ENCODE measurements at places on chromosomes 12 and 14. TPM values are rescaled to one million over a fixed set of nuclear protein-coding genes. Genes with fewer than 3 reads are reported as not detected.

The STX2 gene
- total RNA-seq, result 29.5 TPM

DNA sequence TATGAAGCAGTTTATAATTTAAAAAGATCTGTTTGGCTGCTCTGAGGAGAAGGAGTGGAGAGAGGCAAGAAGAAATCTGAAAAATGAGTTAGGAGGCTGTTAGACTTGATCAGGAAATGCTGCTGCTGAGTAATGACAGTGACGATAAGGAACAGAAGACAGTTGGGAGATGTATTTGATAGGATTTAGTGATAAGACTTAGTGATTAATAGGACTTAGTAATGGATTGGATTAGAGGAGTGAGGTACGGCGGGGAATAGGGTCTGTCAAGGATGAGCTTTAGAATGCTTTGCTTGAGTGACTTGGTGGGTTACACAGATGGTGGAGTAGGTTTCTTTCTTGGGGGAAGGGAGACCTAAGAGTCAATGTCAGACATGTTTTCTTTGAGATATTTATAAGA lies 31.7 kb downstream of the UNC79 start:
- H3K36me3 ChIP-seq, result no peaks in the 10 kb centered on the region
- no peak for DNase-seq
- H3K4me3 ChIP-seq, result no peak overlapping the region
- no peaks in the 10 kb centered on the region for H3K4me1 ChIP-seq
- H3K27me3 ChIP-seq, result no peaks in the 10 kb centered on the region

DNA sequence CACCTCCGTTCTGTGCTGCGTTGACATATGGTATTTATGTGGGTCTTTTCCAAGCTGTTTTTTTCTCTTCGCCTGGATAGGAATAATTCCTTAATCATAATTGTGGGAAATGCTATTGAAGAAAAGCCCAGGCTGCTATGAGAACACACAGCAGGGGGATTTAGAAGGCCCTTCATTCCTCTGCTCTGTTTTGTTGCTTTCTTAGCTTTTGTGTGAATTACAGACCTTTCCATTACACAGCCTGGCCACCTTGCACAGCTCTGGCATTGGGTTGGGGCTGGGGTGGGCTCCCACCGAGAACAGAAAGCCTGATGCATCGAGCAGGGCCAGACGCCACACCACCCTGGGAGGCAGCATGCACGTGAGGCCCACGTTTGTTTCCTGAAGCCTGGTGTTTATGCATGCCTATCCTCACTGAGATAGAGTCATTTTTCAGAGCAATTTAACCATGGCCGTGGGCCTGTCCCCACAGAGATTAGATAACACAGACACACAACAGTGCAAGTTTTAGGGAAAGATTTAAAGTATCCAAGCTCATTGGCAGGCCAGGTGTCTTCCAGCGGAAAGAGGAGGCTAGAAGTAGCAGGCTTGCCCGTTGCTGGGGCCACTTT lies 287.6 kb upstream of the PWP1 start:
- DNase-seq, result no peak
- H3K27ac ChIP-seq, result no peak overlapping the region
- no peaks in the 10 kb centered on the region for H3K36me3 ChIP-seq
- peaks cover 3% of the 10 kb centered on the region for H3K4me1 ChIP-seq
- H3K27me3 ChIP-seq, result no peaks in the 10 kb centered on the region

The PDE6H gene
- total RNA-seq, result not detected

The FSCB gene
- not detected for total RNA-seq

The MED13L gene
- total RNA-seq, result 179 TPM

DNA sequence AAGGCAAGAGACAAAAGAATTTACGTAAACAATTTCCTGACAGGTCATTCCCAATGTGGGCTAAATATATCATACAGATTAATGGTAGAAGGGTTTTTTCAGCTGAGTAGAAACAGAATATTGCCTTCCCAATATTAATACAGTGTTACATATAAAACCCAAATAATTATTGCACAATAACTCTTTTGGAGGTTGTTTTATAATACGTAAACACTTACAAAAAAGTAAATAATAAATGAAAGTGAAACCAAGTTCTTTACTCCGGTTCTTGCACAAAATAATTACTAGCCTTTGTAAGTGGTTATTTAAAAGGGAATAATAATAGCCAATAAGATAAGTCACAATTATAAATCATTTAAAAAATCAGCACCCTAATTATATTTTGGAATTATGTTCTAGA lies 118.6 kb upstream of the SSTR1 start:
- no peaks in the 10 kb centered on the region for H3K36me3 ChIP-seq
- no peaks in the 10 kb centered on the region for H3K27me3 ChIP-seq
- peak; percentile 37 for DNase-seq
- H3K27ac ChIP-seq, result peak overlapping the region; percentile 58

DNA sequence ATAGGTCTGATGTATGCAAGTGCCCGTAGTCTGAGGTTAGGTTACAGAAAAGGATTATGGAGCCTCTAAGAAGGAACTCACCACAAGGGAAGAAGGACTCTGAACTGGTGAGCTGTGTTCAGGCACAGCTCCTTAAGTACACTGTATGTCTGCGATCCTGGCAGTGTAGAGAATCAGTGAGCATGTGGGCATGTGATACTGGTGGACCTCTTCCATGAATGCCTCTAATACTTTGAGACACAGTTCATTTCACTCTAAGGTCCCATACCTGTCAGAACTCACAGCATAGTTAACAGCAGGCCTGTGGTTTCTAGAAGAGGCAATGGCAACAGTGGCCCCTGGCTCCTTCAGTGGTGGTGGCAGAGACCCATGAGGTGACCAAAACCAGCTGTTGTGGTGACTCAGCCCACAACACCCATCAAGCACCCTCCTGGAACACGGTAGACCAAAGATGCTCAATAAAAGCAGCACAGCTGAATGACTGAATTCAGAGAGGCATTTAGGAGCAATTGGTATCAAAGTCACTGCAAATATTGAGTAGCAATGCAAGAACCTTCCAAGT lies 6.9 kb upstream of the OR6J1 start:
- no peaks in the 10 kb centered on the region for H3K36me3 ChIP-seq
- H3K4me3 ChIP-seq, result no peak overlapping the region
- DNase-seq, result no peak
- H3K27ac ChIP-seq, result no peak overlapping the region
- H3K27me3 ChIP-seq, result no peaks in the 10 kb centered on the region
- H3K4me1 ChIP-seq, result no peaks in the 10 kb centered on the region

- H3K36me3 ChIP-seq, result no peaks in the 10 kb centered on the region
- no peak for DNase-seq
- no peaks in the 10 kb centered on the region for H3K27me3 ChIP-seq
- no peak overlapping the region for H3K4me3 ChIP-seq
- H3K4me1 ChIP-seq, result no peaks in the 10 kb centered on the region
Measured at GRCh38 chr14:78534141-78534540, 364.0 kb downstream of the NRXN3 start.

The RASSF9 gene
- not detected for total RNA-seq

The KRT81 gene
- not detected for total RNA-seq

GRCh38 chr12:120376416-120376815 lies 7.5 kb upstream of the MSI1 start:
- H3K4me1 ChIP-seq, result no peaks in the 10 kb centered on the region
- H3K27me3 ChIP-seq, result peaks cover 22% of the 10 kb centered on the region

The STXBP6 gene
- not detected for total RNA-seq

DNA sequence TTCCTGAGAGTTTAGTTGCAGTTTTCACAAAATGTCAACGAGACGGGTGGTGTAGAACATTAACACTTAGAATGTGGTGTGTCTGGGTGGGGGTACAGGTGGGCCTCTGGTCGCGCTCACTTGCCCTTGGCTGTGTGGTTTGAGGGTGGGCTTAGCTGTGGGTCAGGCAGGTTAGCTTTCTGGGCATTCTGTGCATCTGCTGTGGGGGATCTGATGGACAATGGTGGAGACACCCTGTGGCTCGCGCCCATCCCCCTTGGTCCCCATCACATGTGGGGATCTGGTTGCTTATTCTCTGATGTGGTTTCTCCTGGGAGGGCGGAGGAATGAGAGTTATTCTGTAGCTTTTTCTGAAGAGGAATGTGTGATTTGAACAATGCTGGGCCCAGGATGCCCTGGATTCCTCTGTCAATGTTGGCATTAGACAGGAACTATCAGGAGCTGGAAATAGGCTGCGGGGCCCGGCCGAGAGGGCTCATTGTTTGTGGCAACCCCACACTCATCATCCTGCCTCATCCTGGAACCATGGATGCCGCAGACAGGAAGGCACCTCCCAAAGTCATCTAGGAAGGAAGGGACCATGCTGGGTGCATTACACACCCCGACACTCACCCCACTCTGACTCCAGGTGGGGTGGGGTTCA lies 101.6 kb downstream of the TSPAN9 start:
- no peak for DNase-seq
- H3K4me1 ChIP-seq, result no peaks in the 10 kb centered on the region
- H3K4me3 ChIP-seq, result no peak overlapping the region
- H3K27ac ChIP-seq, result no peak overlapping the region
- no peaks in the 10 kb centered on the region for H3K36me3 ChIP-seq

DNA sequence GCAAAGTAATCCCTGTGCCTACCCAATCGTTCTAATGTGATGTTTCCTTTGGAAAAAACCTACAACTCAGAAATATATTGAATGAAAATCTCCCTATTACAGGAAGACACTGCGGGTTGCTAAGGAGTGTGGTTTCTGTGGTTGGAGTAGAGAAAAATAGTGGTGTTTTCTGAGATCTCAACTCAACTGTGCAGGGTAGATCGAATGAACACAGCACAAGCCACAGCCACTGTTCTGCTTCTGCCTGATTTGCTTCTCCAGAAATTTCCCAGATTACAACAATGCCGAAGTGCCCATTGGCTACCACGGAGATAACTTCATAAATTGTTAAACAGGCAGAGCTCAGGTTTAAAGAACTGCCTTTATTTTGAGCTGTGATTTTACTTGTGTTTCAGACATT lies 480.4 kb downstream of the DIO2 start:
- H3K4me3 ChIP-seq, result no peak overlapping the region
- no peaks in the 10 kb centered on the region for H3K27me3 ChIP-seq
- no peaks in the 10 kb centered on the region for H3K4me1 ChIP-seq
- no peak overlapping the region for H3K27ac ChIP-seq

GRCh38 chr14:54776361-54777001 lies 126.1 kb downstream of the GCH1 start:
- peaks cover 15% of the 10 kb centered on the region for H3K4me1 ChIP-seq
- H3K27me3 ChIP-seq, result no peaks in the 10 kb centered on the region
- H3K4me3 ChIP-seq, result no peak overlapping the region
- H3K27ac ChIP-seq, result no peak overlapping the region
- no peaks in the 10 kb centered on the region for H3K36me3 ChIP-seq
- DNase-seq, result no peak

The COX8C gene
- total RNA-seq, result not detected

GRCh38 chr14:75313294-75313693 lies 34.7 kb downstream of the FOS start:
- H3K27ac ChIP-seq, result no peak overlapping the region
- no peaks in the 10 kb centered on the region for H3K4me1 ChIP-seq
- no peak overlapping the region for H3K4me3 ChIP-seq
- H3K27me3 ChIP-seq, result peaks cover 2% of the 10 kb centered on the region

The HSPA2 gene
- total RNA-seq, result 2.6 TPM

The C14orf132 gene
- 1.2 TPM for total RNA-seq

The PPP1R36 gene
- not detected for total RNA-seq

The DHRS4L2 gene
- 15.2 TPM for total RNA-seq

GRCh38 chr14:78524766-78525165 lies 354.6 kb downstream of the NRXN3 start:
- H3K27me3 ChIP-seq, result no peaks in the 10 kb centered on the region
- H3K27ac ChIP-seq, result no peak overlapping the region

- no peaks in the 10 kb centered on the region for H3K27me3 ChIP-seq
- H3K4me1 ChIP-seq, result no peaks in the 10 kb centered on the region
- no peak for DNase-seq
Measured at GRCh38 chr12:3313675-3314663, 177.0 kb upstream of the PRMT8 start.

The OAS1 gene
- total RNA-seq, result 44.2 TPM

DNA sequence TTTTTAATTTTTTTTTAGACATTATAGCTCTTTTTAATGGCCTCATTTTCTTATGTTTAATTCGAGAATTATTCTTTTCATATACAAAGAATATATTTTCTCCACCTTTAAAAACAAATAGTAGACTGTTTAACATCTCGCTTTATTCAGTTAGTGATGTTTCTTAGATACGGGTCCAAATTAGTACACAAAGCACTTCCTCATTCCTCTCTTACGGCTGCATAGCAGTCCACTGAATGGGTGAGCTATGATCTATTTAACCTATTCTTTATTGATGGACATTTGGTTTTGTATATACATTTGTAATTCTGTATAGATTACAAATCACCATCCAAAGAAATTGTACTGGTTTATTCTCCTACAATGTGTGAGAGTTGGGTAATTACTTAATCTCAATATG lies 8.3 kb upstream of the GPR162 start:
- no peaks in the 10 kb centered on the region for H3K4me1 ChIP-seq
- H3K4me3 ChIP-seq, result no peak overlapping the region
- no peak overlapping the region for H3K27ac ChIP-seq
- no peaks in the 10 kb centered on the region for H3K27me3 ChIP-seq
- peaks cover 54% of the 10 kb centered on the region for H3K36me3 ChIP-seq

DNA sequence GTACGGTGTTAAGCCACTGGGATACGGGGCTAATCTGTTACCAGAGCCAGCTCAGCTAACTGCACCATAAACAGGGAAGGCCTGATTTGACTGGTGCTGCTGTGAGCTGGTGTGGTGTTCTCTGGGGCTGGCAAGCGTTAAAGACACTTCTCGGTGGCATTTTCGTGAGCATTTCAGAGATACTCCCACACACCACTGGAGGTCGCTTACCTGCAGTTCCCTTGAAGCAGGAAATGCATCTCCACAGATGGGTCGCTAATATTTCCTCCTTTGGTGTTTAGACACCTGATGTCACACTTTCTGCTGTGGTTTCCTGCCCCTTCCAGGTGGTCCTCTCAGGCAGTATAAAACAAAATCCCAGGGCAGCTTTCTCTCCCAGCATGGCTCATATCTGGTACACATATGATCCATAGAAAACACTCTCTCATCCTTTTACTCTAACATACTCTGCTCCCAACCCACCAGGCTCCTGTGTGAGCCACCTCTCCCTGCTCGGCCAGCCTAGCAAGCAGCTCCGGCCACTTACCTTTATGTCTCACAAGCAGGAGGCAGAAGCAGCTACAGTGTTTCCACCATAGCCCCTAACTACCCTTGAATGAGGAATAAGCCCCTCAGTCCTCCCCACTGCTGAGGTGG lies 129.9 kb upstream of the GRIN2B start:
- H3K27me3 ChIP-seq, result no peaks in the 10 kb centered on the region
- no peak overlapping the region for H3K27ac ChIP-seq
- no peaks in the 10 kb centered on the region for H3K4me1 ChIP-seq
- H3K36me3 ChIP-seq, result no peaks in the 10 kb centered on the region
- no peak overlapping the region for H3K4me3 ChIP-seq

- H3K36me3 ChIP-seq, result no peaks in the 10 kb centered on the region
- no peak overlapping the region for H3K4me3 ChIP-seq
- H3K27me3 ChIP-seq, result no peaks in the 10 kb centered on the region
- no peak for DNase-seq
- H3K4me1 ChIP-seq, result no peaks in the 10 kb centered on the region
Measured at GRCh38 chr12:115763982-115764621, 513.4 kb downstream of the MED13L start.

Data from CD4-positive, CD25-positive, alpha-beta regulatory T cell (primary cell).